ENCODE measurements at places on chromosomes 4 and X.

DNA sequence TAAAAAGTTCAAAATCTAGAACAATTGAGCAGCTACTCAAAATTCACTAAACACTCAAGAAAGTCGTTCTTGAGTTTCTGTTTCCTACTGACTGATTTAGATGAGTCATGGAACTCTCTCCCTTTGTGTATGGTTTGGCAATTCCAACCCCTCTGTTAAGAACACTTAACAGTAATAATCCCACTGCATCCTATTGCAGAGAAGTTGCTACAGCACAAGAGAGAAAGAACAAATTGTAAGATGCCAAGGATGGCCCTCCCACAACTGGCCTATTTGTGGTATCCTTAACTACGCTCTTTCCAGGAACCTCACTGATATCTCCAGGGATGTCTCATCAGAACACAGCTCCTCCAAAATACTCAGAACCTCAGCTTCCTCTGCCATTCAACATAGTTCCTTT, 701.8 kb upstream of the TENM3 start:
- no peak for DNase-seq

- no peak for DNase-seq
Observed at GRCh38 chrX:55523356-55523755, 33.7 kb upstream of the USP51 start.

DNA sequence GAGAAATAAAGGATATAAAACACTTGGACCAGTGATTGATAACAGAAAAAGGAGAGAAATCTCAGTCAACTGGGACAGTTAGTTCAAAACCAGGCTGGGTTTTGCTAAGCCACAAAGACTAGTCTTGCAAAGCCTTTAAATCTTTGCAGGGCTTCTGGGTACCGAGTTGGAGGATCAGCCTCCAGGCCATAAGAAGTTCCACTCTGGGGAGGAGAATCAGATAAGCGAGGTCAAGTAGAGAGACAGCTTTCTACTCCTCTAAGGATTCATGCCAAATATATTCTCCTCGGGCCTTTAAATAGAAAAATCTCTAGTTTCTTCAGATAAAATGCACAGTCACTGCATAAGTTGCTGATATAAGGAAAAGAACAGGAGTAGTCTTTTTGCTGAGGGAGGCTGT, 92.7 kb downstream of the MFAP3L start:
- no peak for DNase-seq

- DNase-seq: no peak
Observed at GRCh38 chrX:21998037-21998436, 34.1 kb upstream of the PHEX start.

DNA sequence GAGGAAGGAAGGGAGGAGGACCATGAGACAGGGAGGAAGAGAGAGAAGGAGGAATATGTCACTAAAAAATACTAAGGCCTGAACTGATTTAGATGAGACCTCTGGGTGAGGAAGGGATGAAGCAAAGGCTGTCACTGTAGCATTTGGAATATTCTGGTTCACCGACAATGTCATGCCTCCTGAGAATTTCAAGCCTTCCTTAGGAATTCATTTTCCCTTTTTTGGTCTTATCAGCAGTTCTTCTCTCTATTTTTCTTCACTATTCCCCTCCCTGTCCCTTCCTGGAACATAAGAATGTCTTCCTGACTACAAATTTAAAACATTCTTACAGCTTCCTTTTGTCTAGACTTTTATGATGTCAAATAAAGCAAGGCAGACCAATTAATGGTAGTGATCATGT, 527.8 kb downstream of the INPP4B start:
- DNase-seq: no peak

DNA sequence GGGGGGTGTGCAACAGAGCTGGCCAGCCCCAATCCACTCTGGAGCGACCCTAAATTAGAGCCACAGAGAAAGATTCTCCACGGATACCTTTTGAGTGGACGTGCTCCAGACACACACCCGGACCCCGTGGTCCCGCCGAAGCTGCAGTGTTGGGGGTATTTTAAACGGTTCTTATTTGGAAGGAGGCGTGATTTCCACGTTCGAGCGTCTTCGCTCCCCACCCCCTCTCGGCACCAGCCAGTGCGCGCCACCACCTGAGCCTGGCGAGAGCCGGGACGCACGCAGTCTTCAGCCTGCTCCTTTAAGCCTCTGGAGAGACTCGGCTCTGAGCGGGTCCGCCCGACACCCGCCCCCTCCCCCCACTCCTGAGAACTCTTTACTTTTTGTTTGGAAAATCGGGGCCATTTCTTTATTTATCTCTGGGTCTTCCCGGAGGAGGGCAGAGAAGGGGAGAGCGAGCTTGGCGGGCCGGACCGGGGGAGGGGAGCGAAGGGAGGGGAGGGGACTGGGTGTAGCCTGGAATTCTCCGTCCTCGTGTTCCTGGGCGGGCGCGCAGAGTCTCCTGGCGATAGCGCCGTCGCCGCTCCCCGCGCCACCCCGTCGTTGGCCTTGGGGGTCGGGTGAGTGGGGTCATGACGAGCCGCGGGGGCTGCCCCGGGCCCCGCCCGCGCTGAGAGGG, 668 bp upstream of the PTCHD1 start:
- DNase-seq: no peak

DNA sequence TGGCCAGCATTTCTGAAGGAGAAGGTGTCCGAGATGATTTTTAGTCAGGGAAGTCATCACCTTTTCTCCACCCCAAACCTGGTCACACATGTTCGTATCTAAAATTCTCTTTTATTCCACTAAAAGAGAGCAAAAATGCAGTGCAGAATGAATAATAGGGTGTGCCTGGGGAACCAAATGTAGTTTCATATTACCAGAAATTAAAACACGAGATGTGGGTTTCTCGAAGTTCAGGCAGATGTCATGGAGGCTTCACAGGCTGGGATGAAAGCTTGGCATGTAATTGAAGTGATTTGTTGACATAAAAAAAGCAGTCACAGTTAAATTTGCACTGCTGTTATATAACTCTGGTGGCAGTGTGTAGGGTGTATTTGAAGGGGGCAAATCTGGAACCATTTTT, 165.5 kb upstream of the PDE5A start:
- no peak for DNase-seq

- DNase-seq: no peak
Observed at GRCh38 chrX:125340490-125340889, 20.8 kb downstream of the TEX13C start.

DNA sequence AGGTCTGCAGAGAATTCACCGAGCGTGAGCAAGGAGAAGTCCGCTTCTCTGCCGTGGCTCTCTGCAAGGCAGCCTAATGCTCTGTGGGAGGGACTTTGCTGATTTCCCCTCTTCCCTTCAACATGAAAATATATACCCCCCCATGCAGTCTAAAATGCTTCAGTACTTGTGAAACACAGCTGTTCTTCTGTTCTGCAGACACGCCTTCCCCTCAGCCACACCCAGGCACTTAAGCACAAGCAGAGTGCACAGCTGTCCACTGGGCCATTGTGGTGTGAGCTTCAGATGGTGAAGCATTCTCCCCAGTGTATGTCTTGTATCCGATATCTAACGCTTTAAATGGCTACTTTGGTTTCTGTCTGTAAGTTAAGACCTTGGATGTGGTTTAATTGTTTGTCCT, 11.3 kb downstream of the UCHL1 start:
- DNase-seq: no peak

DNA sequence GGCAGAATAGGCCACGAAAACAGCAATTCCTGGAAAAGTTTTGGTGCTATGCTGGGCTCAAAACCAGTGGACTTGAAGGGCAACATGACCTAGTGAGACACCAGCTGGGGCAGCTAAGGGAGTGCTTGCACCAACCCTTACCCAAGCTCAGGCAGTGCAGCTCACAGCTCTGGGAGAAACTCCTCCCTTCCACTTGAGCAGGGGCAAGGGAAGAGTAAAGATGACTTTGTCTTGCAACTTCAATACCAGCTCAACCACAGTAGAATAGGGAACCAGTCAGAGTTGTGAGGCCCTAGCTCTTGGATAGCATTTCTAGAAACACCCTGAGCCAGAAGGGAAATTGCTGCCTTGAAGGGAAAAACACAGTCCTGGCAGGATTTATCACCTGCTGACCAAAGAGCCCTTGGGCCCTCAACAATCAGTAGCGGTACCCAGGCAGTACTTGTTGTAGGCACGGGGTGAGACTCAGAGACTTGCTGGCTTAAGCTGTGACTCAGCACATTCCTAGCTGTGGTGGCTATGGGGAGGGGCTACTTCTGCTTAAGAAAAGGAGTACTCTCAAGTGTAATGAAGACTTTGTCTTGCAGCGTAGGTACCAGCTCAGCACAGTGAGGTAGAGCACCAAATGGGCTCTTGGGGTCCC, 19.7 kb upstream of the ABCG2 start:
- peak; percentile 97 for DNase-seq

GRCh38 chr4:34572026-34572425, 1672.3 kb downstream of the ARAP2 start:
- DNase-seq: no peak

GRCh38 chrX:134571796-134572195, 86.5 kb downstream of the PLAC1 start:
- DNase-seq: no peak

DNA sequence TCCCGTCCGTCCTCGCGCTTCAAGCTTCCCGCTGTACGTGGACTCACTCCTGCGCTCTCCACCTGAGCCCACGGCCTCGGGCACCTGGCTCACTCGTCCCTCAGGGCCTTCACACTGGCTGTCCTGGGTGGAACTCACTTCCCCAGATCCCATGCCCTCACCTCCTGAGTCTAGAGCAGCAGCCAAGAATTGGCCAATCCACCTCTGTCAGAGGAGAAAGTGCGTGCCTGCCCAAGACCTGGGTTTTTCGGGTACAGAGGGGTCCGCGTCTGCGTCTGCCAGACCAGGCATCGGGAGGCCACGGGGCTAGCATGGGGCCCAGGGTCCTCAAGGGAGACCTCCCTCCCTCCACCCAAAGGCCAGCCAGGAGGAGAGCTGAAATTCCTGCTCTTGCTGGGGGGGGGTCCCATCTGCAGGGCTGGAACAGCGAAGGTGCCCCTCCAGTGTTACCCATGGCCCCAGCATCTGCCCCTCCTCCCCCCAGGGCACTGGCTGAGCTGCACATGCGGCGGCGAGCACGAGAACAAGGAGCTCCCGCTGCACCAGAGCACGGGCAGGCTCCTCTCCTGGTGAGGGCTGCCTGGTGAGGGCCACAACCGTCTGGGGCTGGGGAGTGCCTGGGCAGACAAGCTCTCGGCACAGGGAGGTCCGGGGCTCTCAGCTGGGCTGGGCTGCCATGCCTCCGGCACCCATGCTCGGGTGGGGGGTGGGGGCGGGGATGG, 47.5 kb downstream of the FAM53A start:
- DNase-seq: no peak

- DNase-seq: no peak
Observed at GRCh38 chr4:74297539-74297938, 10.7 kb upstream of the EPGN start.

GRCh38 chrX:989959-990510, 222.4 kb downstream of the CRLF2 start:
- no peak for DNase-seq

DNA sequence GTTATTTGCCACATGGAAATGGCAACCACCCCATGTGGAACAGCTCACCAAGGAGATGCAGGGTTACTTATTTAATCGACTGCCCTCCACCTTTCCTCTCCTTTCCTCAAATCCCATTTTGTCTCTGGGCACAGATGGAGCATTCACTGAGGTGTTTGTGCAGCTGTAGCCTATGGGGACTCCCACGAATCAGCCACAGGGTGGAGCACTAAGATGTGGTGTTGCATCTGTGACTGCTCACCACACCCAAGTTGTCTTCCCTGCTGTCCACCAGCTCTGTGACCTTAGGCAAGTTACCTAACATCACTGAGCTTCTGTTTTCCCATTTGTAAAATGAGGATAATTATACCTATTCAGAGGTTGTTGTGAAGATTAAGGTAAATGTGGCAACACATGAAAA, 252.4 kb upstream of the CPEB2 start:
- no peak for DNase-seq

- DNase-seq: no peak
Observed at GRCh38 chr4:85142451-85142850, 176.0 kb upstream of the WDFY3 start.

DNA sequence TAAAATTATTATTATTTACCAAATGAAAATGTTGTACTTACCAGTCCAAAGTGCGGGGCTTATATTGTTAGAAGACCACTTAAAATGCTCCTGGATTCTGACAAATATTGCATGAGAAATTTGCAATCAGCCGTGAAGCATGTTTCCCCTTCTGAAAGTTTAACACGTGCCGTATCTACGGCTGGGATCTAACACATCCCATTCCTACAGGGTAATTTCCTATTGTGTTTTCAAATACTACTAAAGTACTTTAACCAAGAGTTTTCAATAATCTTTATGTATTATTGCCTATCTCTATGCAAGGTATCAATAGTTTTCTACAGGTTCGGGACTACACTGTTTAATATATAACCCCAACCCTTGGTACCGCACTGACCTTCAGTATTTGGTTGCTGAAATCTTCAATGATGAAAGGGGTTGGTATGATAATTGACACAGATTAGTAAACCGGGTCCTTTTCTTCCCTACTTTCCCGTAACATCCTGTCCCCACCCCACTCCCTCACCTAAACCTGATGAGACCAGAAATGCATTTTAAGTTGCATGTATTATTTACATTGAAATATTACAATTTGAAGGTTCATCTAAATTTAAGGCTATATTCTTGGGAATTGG, 795 bp upstream of the BRWD3 start:
- DNase-seq: no peak

DNA sequence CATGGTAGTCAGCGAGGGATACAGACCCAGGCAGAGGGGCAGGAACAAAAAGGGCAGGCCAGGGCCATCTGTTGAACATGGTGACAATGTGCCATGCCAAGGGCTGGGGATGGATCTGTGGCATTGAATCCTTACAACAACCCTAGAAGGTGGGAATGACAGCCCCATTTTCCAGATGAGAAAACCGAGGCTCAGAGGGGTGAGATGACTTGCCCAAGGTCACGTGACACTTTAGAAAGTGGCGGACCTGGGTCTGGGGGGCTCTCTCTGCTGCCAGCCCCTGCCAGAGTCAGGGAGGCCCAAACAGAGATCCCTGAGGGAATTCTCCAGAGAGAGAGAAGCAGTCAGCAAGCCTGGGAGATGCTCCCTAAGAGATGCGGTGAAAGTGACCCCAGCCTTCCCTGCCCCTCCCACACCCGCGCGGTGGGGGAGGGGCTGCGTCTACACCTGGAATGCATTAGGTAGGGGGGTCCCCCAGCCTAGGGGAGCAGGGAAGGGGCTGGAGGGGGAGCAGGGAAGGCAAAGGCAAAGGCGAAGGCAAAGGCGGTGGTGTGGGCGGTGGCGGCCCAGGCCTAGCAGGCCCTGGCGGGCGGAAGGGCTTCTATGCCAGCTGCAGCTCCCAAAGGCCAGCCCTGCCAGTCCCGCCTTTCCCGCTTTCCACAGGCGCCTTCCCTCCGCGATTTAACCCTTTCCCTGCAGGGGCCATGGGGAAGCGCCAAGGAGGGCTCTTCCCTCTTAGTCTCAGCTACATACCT, 13.0 kb downstream of the FGD1 start:
- no peak for DNase-seq

GRCh38 chr4:139762720-139763119, 97.1 kb downstream of the MGST2 start:
- DNase-seq: no peak

- no peak for DNase-seq
Observed at GRCh38 chr4:89719536-89720090, 117.3 kb downstream of the SNCA start.

DNA sequence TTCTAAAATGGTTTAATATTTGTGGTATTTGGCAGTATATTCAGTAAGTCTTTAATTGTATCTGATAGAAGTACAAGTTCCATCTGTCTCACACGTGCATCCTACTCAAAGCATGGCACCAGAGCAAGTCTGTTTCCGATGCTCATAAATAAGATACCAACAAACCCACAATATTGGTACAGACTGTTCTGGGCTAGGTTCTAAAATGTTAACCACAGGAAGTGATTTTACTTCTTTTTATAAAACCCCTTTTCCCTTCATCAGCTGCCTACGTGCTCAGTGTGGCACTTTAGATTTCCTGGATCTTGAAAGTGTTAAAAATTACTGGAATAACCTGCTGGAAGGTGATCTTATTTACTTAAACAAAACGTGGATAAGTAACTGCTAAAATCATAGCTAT, 165.1 kb downstream of the CFAP299 start:
- no peak for DNase-seq
